Fibroblast of pulmonary artery (primary cell): ENCODE measurements at places on chromosomes 6 and 20.

- DNase-seq: no peak
Observed at GRCh38 chr6:3090013-3090412, 21.7 kb downstream of the RIPK1 start.

DNA sequence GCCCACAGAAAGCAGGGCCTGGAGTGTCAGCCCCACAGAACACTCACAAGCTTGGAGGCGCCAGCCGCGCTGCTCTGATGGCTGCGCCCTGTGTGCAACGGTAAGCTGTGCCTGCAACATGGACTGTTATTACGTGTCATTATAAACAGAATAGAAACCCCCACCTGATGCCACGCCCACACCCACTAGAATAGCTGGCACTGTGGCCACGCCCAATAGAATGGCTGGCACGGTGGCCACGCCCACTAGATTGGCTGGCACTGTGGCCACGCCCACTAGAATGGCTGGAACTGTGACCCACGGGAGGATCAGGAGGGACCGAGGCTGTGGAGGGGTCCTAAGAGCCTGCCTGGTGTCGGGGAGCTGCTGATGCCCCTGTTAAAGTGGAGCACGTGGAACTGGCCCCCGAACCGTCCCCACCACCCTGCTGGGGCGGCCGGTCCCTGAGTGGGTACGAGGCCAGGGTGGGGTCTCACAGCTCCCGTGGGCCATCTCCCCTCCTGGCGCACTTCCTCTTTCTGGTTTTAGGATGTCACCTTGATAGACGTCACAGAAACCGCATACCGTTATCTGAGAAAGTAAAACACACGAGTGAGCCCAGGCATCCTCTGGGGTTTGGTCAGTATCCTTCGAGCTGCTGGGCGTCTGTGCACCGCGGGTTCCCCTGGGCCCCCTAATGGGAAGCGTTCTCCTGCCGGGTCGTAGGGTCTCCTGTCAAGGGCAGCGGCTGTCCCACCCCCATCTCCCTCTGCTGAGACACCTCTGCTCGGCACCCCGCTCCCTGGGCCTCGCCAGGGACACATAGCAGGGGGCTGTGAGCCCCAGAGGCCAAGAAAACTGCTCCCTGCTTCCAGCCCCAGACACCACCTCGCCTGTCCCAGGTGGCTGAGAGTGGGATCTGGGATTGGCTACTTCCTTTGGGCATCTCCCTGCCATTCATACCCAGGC, 25.4 kb downstream of the SLC17A9 start:
- no peak for DNase-seq

DNA sequence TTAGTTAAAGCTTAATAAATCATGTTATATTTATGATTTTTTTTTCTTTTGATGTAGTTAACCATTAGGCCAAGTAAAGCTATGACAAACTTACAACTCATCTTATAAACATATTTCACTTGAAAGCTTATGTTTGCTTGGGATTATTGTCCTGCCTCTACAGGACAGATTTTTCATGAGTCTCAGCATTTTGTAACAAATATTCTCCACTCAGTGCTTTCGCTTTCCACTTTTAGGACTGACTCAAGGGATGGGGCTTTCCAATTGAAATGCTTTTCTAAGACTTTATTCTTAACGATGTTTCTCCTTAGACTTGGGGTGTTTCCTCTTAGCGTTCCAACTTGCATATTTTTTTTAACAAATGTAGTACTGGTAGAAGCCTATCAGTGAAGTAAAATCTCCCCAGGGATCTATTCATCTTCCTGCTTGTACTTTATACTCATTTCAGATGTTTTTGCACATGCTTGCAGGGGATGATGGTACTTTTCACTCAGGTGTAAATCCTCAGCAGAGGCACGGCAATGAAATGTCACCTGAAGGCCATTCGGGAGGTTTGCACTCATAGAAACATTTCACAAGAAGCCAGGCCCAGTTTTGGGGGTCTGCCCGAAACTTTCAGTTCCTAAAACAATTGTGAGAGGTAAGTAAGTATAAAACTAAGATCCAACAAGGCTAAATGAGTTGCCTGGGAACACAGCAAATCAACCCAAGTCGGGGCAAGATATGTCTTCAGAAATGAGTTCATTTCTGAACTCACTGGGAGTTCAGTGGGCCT, 298.1 kb upstream of the FOXQ1 start:
- no peak for DNase-seq

- DNase-seq: no peak
Observed at GRCh38 chr6:114611696-114612095, 268.9 kb upstream of the HS3ST5 start.

- DNase-seq: peak; percentile 46
Observed at GRCh38 chr20:16397086-16397485, 176.2 kb downstream of the KIF16B start.

DNA sequence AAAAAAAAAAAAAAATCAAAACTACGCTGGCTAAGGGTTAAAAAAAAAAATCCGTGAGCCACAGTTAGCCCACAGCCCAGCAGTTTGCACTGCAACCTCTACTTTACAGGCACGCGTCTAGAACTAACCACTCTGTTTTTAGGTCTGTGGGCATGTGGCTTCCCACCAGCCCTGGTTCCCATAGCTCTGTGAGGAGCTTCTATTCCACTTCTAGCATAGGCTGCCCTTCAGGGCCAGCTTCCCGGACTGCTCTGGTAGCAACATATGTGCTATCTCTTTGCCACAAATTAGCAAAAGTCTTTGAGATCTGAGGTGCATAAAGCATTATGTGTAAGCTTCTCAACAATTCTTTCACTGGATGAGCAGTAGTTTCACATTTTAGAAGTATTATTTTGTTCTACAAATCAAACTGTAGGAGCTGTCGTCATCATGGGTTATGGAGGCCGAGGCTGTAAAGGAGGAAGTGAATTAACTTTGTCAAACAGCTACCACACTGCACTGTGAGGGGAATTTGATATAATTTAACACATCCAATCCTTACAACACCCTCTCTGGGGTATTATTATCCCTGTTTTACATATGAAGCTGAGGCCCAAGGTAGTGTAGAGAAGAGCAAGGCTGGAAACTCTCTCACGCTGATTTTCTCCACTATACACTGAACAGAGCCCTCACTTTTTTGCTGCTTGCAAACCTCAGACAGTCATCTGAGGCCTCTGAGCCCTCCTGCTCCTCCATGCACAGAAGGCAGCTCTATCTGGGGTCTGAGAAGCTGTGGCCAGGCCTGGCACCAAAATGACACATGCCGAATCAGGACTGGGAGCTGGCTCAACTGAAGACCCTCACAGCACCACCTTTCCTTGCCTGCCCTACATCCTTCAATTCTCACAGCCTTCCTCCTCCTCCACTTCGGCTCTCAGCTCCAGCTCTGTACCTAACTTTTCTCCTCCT, 35.4 kb downstream of the MAN1A1 start:
- no peak for DNase-seq

DNA sequence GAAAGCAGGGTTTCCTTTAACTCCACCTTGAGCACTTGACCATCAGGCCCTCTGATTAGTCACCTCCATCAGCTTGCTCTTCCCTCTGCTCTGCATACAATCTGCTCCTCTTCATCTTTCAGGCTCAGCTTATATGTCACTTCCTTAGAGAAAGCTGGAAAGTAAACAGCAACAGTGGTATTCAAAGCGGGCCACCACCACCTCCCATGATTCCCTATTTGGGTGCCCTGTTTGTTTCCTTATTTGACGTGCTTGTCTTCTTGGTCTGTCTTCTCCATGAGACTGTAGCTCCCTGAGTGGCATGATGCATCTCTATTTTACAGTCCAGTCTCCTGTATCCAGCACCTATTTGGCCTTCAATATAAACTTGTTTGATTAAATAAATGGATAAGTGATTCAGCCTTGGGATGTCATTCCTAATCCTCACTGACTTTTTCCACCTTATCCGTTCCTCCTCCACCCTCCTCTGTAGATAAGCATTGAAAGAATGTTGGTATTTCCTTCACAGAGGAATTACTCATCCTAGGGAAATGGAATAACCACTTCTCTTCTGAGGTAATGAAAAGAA, 102.8 kb upstream of the SGK1 start:
- peak; percentile 88 for DNase-seq

- DNase-seq: no peak
Observed at GRCh38 chr6:13251242-13251641, 77.1 kb downstream of the TBC1D7 start.

DNA sequence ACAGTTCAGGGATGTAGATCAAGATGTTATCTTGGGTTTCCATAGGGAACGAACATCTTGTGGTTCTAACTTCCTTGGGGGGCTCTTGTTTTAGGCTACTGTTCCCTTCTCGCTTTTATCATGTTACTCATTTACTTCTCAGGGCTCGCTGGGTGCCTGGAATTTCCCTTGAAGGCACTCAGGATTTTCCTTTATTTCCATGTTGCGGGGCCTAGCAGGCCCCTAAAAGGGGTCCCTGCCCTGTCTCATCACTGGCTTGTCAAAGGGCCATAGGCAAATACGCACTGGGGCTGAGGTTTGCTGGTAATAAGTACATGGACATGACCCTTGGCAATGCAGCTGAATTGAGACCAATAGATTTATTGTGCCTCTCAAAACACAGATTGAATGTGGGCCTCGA, 262.3 kb downstream of the CDH4 start:
- DNase-seq: no peak

DNA sequence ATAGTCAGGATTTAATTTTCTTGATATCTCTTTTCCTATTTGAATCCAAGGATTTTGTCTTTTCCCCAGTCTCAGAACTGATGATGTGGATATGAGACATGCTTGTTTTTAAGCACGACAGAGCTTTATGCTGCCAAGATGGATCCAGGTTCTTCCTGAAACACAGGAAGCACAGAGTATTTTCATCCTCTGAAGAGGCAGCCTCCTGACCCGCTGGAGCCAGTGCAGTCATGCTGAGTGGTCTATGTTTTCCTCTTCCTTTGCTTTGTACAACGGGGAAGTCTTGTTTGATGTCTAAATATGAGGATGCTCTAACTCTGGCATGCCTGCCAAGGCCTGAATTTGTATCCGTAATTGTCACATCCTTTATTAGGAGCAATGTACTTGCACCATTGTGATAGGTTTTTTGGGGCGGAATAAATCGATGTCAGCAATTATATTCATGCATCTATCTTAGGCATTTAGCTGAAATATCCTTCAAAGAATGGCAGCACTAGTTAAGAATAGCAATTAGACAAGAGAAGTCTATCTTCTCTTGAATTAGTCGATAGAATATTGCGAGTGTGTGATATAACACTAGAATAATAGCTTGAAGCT, 407.1 kb upstream of the JAG1 start:
- peak; percentile 13 for DNase-seq

GRCh38 chr20:46376196-46376785, 30.1 kb downstream of the ELMO2 start:
- DNase-seq: no peak

DNA sequence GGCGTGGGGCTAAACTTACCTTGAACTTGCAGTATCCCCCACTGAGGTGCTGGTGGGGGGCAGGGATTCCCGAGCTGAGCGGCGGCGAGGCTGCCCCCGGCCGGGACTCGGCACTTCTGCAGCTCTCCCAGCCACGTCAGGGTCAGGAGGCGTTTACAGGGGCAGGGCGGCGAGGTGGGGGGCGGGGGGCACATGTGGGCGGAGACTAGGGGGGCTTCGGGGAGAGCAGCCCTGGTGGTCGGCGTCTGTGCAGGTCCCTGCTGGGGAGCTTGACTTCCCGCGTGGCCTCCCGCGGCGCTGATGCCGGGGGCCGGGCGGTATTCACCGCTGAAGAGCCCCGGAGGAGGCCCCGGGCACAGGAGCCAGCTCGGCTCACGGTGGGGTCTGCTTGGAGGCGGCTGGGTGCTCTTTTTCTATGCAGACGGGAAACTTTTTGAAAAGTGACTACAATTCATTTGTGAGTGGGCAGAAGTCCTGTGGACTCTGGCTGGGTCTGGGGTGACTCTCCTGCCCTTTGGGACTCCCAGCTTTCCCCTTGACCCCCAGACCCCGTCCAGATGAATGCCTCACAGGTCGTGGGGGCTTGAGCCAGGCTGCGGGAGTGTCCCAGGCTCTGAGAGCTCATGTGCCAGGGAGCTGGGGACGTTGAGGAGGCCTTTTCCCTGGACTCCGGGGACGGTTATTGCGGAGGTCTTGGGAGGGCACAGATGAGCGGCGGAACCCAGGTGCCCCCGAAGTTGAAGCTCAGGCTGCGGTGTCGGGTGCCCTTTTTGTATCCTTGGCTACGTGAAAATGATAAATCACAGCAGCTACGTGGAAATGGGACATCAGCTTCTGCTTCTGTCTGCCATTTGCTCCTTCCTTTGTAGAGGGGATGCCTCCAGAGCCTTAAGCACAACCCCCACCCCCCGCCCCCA, 75.9 kb upstream of the GATA5 start:
- no peak for DNase-seq

- DNase-seq: peak; percentile 51
Observed at GRCh38 chr6:121510568-121511177, 75.2 kb downstream of the GJA1 start.

- peak; percentile 17 for DNase-seq
Observed at GRCh38 chr6:54525731-54526130, 217.5 kb downstream of the TINAG start.

- no peak for DNase-seq
Observed at GRCh38 chr6:121571455-121571854, 136.0 kb downstream of the GJA1 start.

DNA sequence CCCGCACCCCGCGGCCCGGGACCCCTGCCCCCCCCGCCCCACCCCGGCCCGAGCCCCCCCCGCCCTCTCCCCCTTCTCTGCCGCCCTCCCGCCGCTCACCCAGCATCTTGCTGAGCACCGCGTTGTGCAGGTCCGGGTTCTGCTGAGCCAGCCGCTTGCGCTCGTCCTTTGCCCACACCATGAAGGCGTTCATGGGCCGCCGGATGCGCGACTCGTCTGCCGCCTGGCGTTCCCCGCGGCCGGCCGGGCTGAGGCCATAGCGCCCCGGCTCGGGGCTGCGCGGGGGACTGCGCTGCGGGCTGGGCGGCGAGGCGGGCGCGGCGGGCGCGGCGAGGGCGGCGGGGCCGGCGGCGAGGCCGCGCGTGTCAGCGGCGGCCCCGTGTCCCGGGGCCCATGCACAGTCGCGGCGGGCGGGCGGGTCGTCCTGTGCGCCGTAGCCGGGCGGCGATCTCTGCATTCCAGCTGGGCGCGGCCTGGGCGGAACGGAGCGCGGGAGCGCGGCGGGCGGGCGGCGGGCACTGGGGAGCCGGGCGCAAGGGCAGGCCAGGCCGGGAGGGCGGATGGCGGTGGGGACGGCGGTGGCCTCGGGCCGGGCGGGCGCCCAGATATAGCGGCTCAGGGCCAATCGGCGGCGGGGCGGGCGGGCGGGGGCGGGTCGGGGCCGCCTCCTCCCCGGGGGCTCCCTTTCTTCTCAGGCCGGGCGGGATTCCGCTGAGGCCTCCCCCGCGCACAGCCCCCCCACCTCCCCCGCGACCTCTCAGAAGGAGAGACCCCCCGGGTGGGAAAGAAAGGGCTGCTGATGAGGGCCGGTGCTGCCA, at the start of gene SOX18:
Gene SOX18 (minus strand): TSS at position 580 of the 818 bp plus-strand sequence. CDS start 123 bp downstream, at position 457.
- DNase-seq: peak; percentile 34

- no peak for DNase-seq
Observed at GRCh38 chr20:33657704-33658095, 4.4 kb upstream of the C20orf144 start.

GRCh38 chr6:18266523-18266912, 2.2 kb upstream of the DEK start:
- no peak for DNase-seq

DNA sequence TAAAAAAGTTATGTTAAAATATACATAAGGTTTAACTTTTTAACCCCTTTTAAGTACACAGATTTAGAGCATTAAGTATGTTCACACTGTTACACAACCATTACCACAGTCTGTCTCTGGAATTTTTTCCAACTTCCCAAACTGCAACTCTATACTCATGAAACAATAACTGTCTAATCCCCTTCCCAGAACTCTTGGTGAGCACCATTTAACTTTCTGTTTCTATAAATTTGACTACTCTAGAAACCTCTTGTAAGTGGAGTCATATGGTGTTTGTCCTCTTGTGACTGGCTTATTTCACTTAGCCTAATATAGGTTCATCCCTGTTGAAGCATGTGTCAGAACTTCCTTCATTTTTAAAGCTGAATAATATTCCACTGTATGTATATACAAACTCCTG, 98.1 kb downstream of the MAP3K7 start:
- no peak for DNase-seq
